Astrocyte (in vitro differentiated cells and primary cell): ENCODE measurements at places on chromosomes 2 and 18. TPM values are rescaled to one million over a fixed set of nuclear protein-coding genes. Genes with fewer than 3 reads are reported as not detected.
A peak's percentile ranks its signal among the peaks of the same experiment; 100 is the strongest.

DNA sequence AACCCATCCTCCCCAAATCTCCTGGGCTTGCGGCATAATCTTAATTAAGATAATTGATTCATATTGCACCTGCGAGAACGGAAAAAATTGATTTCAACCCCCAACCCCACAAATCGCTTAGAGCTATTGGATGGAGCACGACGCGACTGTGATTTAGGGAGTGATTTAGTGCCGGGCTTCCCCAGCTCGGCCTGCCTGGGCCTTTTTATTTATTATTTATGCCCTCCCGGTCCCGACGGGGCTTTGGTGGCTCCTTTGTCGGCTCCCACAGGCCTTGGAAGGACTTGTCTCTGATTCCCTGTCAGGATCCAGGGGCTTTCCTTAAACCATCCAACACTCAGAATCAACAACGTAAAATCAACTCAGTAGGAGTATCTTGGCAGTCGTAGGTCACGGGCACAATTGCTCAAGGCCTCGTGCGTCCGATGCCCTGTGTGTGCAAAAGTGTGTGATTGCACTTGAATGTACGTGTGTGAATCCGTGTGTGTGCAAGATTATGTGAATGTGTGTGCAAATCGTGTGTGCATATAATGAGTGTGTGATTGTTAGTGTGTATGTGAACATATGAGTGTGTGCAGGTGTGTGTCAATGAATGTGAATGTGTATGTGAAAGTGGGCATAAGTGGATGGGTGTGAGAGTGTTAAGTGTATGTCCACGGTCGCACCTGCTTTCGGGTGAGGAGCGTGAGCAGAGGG is 4.3 kb upstream of the NEUROD1 start:
- no peaks in the 10 kb centered on the region for H3K36me3 ChIP-seq
- peaks cover 11% of the 10 kb centered on the region for H3K4me1 ChIP-seq
- H3K27me3 ChIP-seq = peaks cover 85% of the 10 kb centered on the region
- H3K4me3 ChIP-seq = no peak overlapping the region
- no peak for DNase-seq

GRCh38 chr2:76448956-76449355 is 738.2 kb upstream of the GCFC2 start:
- H3K36me3 ChIP-seq = no peaks in the 10 kb centered on the region
- H3K27me3 ChIP-seq = no peaks in the 10 kb centered on the region
- H3K4me3 ChIP-seq = no peak overlapping the region
- DNase-seq = no peak

DNA sequence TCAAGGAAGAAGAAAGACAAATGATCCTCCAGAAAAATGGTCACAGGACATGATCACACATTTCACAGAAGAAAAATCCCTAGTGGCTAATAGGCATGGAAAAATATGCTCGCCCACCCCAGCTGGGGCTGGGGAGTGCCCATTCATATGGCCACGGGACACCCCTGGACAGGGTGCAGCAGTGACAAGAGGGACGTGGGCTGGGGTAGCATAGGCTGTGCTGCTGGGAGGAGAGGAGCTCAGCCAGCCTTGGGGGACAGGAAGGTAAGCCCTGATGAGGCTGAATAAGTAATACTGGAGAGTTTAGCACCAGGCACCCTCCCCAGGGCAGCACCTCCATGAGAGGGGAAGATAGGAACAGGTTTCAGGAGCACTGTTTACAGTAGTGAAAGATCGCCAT is 254.9 kb upstream of the HS6ST1 start:
- H3K27ac ChIP-seq = no peak overlapping the region
- no peak overlapping the region for H3K4me3 ChIP-seq
- no peaks in the 10 kb centered on the region for H3K27me3 ChIP-seq
- no peaks in the 10 kb centered on the region for H3K36me3 ChIP-seq

DNA sequence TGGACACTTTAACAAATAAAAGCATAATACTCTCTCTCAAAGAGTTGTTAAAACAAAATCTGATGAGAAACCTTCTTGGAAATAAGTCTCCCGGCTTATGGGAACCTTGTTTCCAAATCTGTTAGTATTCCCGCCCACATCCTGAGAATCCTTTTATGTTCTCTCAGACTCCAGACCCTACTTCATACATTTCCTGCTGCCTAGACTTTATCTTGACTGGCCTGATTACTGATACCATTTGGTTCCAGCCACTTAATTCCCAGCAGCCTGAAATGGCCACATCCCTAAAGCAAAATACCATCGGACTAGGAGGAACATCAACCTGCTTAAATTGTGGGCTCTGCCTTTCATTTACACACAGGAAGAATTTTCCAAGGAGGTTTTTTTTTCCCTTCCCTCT is 79.1 kb upstream of the CYP1B1 start:
- H3K27me3 ChIP-seq = no peaks in the 10 kb centered on the region
- H3K4me1 ChIP-seq = no peaks in the 10 kb centered on the region
- no peak overlapping the region for H3K4me3 ChIP-seq

GRCh38 chr2:187438455-187438854 is 9.6 kb downstream of the CALCRL start:
- no peak overlapping the region for H3K27ac ChIP-seq
- no peak for DNase-seq
- H3K36me3 ChIP-seq = no peaks in the 10 kb centered on the region

DNA sequence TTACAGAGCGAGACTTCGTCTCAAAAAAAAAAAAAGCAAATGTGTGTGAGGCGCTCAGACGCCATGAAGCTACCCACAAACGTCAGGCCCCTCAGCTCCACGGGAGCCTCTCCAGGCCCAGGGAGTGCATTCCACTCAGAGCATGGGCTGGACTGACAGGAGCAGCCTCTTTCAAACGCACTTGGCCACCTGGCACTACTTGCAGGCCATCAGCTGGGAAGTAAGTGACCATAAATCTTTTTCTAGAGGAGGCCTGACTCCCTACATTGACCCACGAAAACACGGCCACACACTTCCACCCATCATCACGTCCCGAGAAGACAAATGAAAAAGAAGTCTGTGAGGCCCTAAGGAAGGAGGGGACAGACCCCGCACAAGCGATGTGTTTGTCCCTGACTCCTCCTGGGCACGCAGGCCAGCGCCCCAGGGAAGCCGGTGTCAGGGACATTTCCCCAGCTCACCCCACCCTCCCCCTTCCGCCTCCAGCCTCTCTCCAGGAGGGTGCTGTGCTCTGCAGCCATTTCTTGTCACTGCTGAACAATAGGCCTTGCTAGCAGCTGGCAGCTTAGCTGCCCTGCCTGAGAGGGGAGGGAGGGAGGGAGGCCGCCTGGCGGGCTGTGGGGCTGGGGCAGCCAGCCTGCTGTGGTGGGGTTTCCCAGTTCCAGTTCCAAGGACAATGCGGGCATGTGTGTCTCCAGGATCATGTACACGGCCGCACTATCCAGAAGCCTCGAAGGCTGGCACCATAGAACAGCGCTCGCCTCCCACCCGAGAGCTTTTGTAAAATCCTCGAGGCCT is 26.6 kb downstream of the SERTAD2 start:
- H3K27ac ChIP-seq = no peak overlapping the region
- peaks cover 4% of the 10 kb centered on the region for H3K36me3 ChIP-seq
- no peak overlapping the region for H3K4me3 ChIP-seq
- no peaks in the 10 kb centered on the region for H3K27me3 ChIP-seq
- DNase-seq = no peak
- peaks cover 5% of the 10 kb centered on the region for H3K4me1 ChIP-seq

DNA sequence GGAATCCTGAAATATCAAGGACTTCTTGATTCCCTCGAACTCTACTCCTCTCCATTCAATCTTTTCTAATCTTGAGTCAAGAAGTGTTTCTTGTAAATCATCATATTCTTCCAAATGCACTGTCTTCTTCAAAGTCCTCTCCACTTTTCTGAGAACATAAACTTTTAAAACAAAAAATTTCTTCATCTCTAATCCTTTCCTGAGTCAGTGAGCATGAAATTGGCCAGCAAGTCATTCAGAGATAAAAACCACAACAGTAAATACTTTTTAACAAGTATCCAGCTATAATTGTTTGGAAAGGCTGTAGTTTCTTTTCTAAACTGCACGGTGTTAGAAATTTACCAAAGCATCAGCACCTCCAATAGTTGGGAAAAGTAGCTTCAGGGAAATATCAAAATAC is 312.6 kb upstream of the GALNT5 start:
- no peak for DNase-seq
- H3K27me3 ChIP-seq = no peaks in the 10 kb centered on the region
- H3K4me3 ChIP-seq = no peak overlapping the region
- no peaks in the 10 kb centered on the region for H3K36me3 ChIP-seq

DNA sequence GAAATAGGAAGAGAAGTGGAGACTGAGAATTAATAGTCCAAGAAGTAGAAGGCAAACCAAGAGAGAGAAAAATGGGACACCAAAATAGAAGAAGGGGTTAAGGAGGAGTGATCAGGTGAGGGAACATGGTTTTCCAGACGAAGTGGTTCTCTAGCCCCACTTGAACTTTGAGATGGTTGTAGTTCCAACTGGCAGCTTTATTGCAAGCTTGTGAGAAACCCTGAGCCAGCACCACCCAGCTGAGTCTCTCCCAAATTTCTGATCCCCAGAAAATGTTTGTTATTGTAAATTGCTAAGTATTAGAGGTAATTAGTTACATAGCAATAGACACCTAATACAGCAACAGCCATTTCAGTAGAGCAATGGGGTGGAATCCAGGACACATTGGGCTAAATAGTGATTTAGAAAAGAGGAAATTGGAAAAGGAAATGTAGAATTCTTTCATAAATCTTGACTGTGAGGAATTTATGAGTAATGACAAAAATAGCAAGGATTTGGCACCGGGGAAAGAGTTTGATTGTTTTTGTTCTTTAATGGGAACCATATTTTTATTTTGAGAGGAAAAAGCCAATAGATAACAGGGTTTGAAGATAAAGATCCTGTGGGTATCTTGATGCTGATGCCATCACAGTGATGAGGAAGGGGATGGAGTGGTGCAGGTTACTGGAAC is 62.1 kb upstream of the XDH start:
- no peaks in the 10 kb centered on the region for H3K36me3 ChIP-seq
- peak; percentile 12 for DNase-seq
- no peak overlapping the region for H3K27ac ChIP-seq
- peaks cover 4% of the 10 kb centered on the region for H3K4me1 ChIP-seq
- no peaks in the 10 kb centered on the region for H3K27me3 ChIP-seq

GRCh38 chr2:202052235-202052634 is 18.6 kb downstream of the FZD7 start:
- H3K4me3 ChIP-seq = no peak overlapping the region
- no peak for DNase-seq
- H3K27ac ChIP-seq = no peak overlapping the region

- DNase-seq = peak; percentile 76
- H3K36me3 ChIP-seq = no peaks in the 10 kb centered on the region
- no peak overlapping the region for H3K4me3 ChIP-seq
- no peaks in the 10 kb centered on the region for H3K27me3 ChIP-seq
- no peak overlapping the region for H3K27ac ChIP-seq
- H3K4me1 ChIP-seq = no peaks in the 10 kb centered on the region
Measured at GRCh38 chr2:13638181-13638580, 921.4 kb downstream of the TRIB2 start.

GRCh38 chr2:150619607-150620330 is 132.3 kb upstream of the RND3 start:
- peak; percentile 77 for DNase-seq
- H3K4me1 ChIP-seq = peaks cover 49% of the 10 kb centered on the region
- H3K36me3 ChIP-seq = no peaks in the 10 kb centered on the region
- no peaks in the 10 kb centered on the region for H3K27me3 ChIP-seq
- H3K27ac ChIP-seq = peak overlapping the region; percentile 60

GRCh38 chr2:128261245-128262128 is 57.2 kb downstream of the HS6ST1 start:
- H3K4me1 ChIP-seq = peaks cover 10% of the 10 kb centered on the region
- peak overlapping the region; percentile 85 for H3K27ac ChIP-seq
- no peaks in the 10 kb centered on the region for H3K36me3 ChIP-seq
- H3K4me3 ChIP-seq = no peak overlapping the region
- DNase-seq = no peak

- H3K36me3 ChIP-seq = no peaks in the 10 kb centered on the region
- no peak overlapping the region for H3K27ac ChIP-seq
- no peaks in the 10 kb centered on the region for H3K4me1 ChIP-seq
- no peaks in the 10 kb centered on the region for H3K27me3 ChIP-seq
- no peak for DNase-seq
Measured at GRCh38 chr18:79429785-79430281, 34.1 kb downstream of the NFATC1 start.

DNA sequence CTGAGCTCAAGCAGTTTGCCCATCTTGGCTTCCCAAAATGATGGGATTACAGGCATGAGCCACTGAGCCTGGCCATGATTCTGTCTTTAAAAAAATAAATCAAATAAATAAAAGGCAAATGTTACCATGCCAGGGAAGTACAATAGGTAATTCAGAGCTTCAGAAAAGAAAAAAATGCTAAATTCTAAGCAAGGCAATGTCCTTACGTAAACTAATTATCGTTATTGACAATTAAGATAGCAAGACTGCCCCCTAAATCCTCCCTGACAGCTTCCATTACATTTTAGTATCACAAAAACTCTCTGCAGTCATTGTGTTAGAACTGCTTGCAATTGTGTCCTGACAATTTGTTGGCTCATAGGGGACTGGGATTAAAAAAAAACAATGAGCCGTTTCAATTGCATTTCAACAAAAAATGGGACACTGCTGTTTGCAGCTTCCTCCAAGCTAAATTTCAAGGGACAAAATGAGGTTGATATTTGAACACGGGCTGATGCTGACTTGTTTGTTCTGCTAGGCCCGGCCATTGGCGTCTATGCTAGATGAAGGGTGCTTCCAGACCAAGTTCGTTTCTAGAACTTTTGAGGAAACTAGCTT is 88.9 kb downstream of the MOGAT1 start:
- no peak for DNase-seq
- H3K27ac ChIP-seq = no peak overlapping the region
- no peak overlapping the region for H3K4me3 ChIP-seq
- peaks cover 12% of the 10 kb centered on the region for H3K4me1 ChIP-seq
- no peaks in the 10 kb centered on the region for H3K27me3 ChIP-seq
- H3K36me3 ChIP-seq = no peaks in the 10 kb centered on the region

DNA sequence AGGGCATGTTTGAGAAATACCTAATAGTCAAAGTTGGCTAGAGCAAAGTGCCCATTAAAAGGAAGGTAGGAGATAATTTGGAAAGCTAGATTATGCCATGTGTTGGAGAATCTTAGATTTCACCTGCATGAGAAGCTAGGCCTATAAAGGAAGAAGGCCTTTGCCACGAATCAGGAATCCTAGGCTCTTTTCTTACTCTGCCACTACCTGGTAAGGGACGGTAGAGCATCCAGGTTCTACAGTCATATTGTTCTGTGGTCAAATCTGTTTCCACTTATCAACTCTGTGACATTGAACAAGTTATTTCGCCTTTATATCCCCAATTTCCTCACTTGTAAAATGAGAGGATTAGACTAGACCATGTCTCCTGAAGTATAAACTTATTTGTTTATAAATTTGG is 3.6 kb upstream of the KCNJ3 start:
- H3K4me1 ChIP-seq = peaks cover 4% of the 10 kb centered on the region
- H3K27me3 ChIP-seq = peaks cover 28% of the 10 kb centered on the region
- no peaks in the 10 kb centered on the region for H3K36me3 ChIP-seq
- no peak overlapping the region for H3K27ac ChIP-seq

Gene GPC1
- total RNA-seq = 252 and 299 TPM in 2 replicates

Gene PARD6G
- 26.9 and 29.6 TPM in 2 replicates for total RNA-seq

Gene DNAJC5G
- total RNA-seq = not detected in 2 replicates

Gene GALR1
- not detected in 2 replicates for total RNA-seq

Gene BCL2
- total RNA-seq = 1.0 and 1.7 TPM in 2 replicates

Gene ATL2
- total RNA-seq = 34.9 and 35.5 TPM in 2 replicates

Gene ST3GAL5
- 20.0 and 28.2 TPM in 2 replicates for total RNA-seq

Gene TSGA10
- 2.4 and 3.9 TPM in 2 replicates for total RNA-seq

Gene CCDC74B
- total RNA-seq = 3.0 and 3.7 TPM in 2 replicates
